ENCODE measurements at places on chromosomes 1 and 21.

- DNase-seq: no peak
Measured at GRCh38 chr1:41611068-41611931, 126.8 kb upstream of the EDN2 start.

DNA sequence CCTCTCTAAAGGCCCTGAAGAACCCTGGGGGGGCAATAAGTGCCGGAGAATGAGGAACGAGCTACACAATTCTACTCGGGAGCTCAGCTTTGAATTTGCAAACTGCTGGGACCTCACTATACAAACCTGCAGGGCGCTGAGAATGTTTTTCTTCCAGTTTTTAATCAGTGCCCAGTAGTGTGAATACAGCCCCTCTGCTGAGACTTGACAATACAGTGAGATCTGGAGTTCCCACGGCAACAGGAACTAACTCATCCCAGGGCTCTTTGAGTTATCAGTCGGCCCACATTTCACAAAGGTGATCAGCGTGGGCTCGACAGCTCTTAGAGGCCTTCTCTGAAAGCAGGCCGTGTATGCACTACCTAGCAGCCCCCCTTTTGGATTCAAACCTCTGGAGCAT lies 41.7 kb downstream of the TMEM53 start:
- DNase-seq: peak; percentile 47

GRCh38 chr1:188611432-188611831 lies 1782.7 kb downstream of the PLA2G4A start:
- DNase-seq: no peak

DNA sequence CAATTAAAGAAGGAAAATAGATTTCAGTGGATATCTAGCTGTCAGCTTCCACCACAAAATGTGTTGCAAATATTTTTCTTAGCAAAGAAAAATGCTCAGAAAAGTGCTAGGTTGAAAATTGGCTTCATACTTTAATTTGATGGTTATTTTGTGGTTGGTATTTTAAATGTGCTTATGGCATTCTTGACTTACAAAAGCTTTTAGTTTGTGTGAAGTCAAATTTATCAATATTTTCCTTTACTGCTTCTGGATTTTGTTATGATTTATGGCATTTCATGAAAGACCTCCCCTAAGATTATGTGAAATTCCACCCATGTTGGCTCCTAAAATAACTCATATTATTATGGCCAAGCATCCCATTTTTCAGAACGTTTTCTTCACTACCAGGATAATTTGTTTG lies 51.5 kb downstream of the PSMG1 start:
- DNase-seq: no peak

DNA sequence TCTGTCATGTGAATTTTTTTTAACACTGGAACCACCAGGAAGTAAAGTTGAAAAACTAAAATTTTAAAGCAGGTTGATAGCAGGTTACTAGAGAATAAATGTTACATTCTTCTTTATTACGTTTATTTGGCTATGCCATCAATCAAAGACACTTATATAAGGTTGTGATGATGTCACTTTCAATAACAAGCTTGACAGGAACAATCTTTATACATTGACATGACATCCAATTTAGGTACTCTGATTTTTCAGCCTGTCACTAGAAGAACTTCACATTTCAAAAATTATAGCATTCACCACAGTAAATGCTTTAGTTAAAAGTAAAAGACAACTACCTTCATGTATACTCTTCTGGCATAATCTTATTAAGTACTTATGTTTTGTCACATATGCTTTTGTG lies 696.8 kb upstream of the NCAM2 start:
- no peak for DNase-seq

GRCh38 chr1:26913754-26914619 lies at the start of gene NR0B2:
NR0B2 (minus strand) TSS chr1:26913975; CDS start chr1:26913940, 35 bp downstream.
- no peak for DNase-seq

DNA sequence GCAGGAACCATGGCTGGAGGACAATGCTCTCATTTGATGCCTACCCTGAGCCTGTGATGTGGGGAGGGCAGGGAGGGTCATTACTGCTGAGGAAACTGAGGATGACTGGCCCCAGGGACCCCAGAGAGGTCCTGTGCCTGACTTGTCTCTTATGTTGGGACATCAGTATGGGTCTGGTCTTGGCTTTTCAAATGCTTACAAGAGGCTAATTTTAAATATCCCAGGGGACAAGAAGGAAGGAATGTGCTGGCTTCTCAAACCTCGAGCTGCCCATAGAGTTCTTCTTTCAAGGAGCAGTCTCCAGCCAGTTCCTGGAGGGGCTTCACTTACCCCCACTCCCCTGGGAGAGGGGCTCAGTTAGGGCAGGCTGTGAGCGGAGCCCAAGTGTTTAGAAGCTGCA lies 168.2 kb downstream of the TRABD2B start:
- DNase-seq: no peak

DNA sequence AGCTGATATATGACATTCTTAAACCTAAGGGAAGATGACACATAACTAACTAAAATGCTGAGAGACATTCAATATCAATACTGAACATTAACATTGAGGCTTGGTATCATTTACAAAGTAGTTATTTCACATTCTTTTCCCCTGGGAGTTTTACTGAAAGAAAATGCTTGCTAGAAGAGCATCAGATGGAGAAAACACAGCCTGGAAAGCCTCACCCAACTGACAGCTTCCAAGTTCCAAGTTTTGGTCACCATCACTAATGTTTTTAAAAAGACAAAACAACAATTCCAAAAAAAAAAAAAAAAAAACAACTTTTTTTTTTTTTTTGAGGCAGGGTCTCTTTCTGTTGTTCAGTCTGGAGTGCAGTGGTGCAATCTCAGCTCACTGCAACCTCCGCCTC lies 80.6 kb downstream of the DSCAM start:
- no peak for DNase-seq

GRCh38 chr1:25642574-25643108 lies 26.1 kb downstream of the MAN1C1 start:
- peak; percentile 34 for DNase-seq

DNA sequence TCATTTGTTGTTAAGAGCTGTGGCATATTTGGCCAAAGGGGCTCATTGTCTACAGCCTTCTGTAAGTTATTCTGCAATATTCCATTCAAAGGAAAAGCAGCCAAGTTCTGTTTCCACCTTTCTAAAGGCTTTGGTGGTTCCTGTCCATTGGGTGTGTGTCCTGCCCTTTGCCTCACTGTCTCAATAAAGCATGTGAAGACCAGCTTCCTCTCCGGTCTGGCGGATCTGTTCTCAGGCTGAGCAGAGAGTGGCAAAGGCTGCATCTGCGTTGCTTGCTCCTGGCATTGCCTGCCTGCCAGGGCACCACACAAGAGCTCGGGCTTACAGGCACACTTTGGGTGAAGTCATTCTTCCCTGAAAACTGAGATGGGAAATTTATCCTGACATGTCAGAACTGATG lies 34.9 kb downstream of the ST6GALNAC3 start:
- DNase-seq: no peak

DNA sequence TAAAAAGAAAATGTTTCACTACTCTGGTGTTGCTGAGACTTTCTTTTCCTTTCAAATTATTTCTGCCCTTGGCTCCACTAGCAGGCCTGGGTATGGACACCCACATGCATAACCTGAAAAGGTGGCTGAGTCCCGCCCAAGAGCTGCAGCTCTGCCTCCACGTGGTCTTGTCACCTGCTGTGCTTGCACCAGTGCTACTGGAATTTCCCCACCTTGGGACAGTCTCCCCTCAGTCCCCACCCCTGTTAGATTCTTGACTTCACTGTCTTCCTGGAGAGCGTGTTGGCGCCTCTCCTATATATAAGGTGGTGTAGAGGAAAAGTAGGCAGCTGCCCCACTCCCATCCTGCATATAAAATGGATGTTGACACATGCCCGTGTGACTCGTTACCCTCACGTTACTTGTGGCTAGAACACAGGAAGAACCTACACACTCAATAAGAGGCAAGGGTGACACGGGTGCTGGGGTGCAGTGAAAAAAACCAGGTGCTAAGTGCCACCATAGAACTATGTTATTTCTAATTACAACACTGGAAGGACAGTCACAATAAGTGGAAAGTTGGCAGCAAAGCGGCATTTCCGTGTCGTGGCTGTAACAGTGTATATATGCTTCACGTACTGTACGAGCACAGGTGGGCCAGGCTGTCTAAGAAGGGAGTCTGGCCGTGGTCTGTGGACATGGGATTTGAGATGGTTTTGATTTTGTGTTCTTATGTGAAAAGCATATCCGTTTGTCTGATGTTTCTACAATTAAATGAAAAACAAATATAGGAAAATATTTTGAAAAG lies 61.0 kb downstream of the POFUT2 start:
- DNase-seq: peak; percentile 55

DNA sequence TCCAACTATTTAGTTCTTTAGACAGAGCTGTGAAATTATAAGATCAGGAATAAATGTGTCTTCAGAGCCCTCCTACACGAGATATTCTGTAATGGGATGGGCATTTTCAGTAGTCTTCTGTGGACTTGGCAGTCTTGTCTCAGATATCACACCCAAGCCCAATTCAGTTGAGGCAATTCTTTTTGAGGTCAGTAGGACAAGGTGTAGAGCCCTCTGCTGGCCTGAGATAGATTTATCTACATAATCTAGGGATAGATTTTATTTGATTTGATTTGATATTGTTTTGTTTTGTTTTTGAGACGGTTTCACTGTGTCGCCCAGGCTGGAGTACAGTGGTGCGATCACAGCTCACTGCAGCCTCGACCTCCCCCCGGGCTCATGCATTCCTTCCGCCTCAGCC lies 77.5 kb downstream of the FMN2 start:
- DNase-seq: peak; percentile 65

DNA sequence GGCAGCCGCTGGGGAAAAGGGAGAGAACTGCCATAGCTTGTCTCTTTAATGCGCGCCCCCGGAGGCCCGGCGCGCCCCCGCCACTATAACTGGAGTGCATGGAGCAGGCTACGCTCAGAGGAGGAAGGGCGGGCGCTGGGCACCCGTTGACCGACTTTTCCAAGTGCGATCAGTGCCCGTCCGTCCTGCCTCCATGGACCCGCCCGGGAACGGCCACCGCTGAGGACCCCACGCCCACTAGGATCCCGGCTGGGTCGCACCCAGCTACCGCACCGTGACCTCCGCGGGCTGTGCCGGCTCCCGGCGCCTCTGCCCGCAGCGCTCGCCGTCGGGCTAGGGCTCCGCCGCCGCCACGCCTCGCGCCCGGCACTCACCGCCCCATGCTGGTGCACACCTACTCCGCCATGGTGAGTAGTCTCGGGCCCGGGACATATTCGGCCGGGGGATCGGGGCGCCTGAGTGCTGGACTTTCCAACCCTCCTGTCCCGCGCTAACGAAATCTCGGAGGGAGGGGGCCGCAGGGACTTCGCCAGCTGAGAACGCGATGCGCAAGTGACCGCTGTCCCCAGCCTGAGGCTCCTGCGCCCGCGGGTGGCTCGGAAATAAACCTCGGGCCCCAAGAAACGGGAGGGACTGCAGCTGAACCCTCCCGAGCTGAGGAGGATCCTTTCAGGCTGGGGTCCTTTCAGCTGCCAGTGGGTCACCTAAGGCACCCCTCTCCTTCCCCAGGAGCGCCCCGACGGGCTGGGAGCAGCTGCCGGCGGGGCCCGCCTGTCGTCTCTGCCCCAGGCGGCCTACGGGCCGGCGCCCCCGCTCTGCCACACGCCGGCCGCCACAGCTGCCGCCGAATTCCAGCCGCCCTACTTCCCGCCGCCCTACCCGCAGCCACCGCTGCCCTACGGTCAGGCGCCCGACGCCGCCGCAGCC lies at the start of gene TFAP2E:
TSS of gene TFAP2E (plus strand) at position 117 of the 927 bp plus-strand sequence. CDS start at position 381, 264 bp downstream.
- DNase-seq: peak; percentile 57

DNA sequence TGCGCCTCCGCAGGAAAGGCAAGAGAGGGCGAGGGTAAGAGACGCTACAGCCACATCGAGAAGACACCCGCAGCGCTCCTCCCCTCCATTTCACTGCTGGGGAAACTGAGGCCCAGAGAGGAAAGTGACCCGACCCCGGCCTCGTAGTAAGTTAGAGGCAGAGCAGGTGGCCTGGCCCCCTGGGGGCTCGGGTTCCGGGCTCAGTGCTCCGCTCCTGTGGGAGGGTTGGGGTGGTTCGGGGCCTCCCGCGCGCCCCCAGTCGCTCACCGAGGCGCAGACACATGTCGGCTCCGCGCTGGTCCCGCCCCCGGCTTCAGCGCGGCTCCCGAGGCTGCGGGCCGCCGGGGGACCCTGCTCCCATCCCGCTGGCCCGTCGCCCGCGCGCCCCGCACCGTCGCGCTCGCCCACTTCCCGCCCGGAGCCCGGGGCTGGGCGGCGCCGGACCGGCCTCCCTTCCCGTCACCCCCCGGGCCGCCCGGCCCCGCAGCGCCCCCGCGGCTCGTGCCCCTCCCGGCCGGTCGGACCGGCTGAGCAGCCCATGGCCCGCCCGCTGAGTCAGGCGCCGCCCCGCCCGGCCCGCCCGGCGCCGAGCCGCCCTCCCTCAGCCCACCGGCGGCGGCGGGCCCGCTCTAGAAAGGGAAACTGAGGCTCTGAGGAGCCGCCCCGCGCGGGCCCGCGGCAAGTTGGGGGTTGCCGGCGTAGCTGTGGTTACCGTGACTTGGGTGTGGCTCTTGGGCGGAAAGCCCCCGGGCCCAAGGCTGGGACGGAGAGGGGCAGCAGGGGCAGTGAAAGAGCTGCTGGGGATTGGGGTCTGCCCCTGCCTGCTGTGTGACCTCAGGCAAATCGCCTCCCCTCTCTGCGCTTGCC lies at the start of gene TMEM54:
TSS of gene TMEM54 (minus strand) at position 434 of the 867 bp plus-strand sequence. CDS start at position 283, 151 bp downstream.
- peak; percentile 47 for DNase-seq

DNA sequence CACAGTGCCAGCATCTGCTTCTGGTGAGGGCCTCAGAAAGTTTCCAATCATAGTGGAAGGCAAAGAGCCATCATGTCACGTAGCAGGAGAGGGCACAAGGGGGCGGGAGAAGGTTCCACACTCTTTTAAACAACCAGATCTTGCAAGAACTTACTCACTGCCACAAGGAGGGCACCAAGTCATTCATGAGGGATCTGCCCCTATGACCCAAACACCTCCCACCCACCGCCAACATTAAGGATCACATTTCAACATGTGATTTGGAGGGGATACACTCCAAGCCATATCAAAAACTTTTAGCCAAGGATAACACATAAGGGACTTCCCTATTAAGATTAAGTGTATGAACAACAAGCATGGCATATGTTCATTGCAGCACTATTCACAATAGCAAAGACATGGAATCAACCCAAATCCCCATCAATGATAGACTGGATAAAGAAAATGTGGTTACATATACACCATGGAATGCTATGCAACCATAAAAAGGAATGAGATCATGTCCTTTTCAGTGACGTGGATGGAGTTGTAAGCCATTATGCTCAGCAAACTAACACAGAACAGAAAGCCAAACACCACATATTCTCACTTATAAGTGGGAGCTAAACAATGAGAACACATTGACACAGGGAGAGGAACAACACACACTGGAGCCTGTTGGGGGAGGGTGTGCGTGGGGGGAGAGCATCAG lies 19.9 kb upstream of the SLC35F3 start:
- DNase-seq: peak; percentile 47

DNA sequence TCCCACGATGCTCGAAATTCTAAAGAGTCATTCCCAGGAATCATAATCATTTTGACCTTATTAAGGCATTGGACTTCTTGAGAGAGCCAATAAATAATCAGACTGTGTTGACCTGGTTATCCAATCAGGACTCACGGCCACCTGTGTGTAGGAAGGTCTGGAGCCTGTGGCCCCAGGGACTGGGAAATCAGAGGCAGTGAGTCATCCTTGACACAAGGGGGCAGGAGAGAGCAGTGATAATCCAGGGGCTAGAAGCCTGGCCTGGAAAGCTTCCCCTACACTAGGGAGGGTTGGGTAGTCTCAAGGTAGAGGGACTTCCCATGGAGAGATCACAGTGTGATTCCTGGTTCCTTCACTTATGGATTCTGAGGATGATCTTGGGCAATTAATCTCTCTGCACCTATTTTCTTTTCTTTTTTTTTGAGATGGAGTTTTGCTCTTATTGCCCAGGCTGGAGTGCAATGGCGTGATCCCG lies 4.7 kb downstream of the MR1 start:
- peak; percentile 83 for DNase-seq

- no peak for DNase-seq
Measured at GRCh38 chr1:232239998-232240397, 389.9 kb downstream of the SIPA1L2 start.

- DNase-seq: peak; percentile 72
Measured at GRCh38 chr1:32963746-32964460, 706 bp downstream of the RNF19B start.

Measured in ELR (cell line).